ENCODE measurements at places on chromosomes 2 and 18. TPM values are rescaled to one million over a fixed set of nuclear protein-coding genes. Genes with fewer than 3 reads are reported as not detected.

Gene LRP1B
- total RNA-seq: not detected

Gene PTPRN
- 0.09 TPM for total RNA-seq

Gene DHX57
- total RNA-seq: 14.8 TPM

Gene SDC1
- 0.41 TPM for total RNA-seq

Gene C2orf66
- 0.53 TPM for total RNA-seq

Gene REG1B
- total RNA-seq: not detected

Gene NEUROD1
- not detected for total RNA-seq

Gene CNTNAP5
- total RNA-seq: not detected

Gene STARD6
- not detected for total RNA-seq

Gene SEMA4C
- total RNA-seq: 10.8 TPM

Gene MC2R
- total RNA-seq: not detected

Gene C2orf80
- total RNA-seq: not detected

Gene ANKRD53
- total RNA-seq: 0.60 TPM

Gene AFTPH
- 34.1 TPM for total RNA-seq

Gene CCDC141
- total RNA-seq: 6.1 TPM

Gene COLEC12
- total RNA-seq: not detected

Gene DOCK10
- total RNA-seq: 173 TPM

Gene CDH2
- total RNA-seq: 0.23 TPM

Gene CABYR
- 2.6 TPM for total RNA-seq

Gene GDF7
- total RNA-seq: not detected

Gene ATP6V1C2
- total RNA-seq: 0.41 TPM

Gene BZW1
- total RNA-seq: 492 TPM

Gene TSPYL6
- total RNA-seq: not detected

Gene SH3RF3
- 1.7 TPM for total RNA-seq

Gene TIA1
- 108 TPM for total RNA-seq

Gene EFHD1
- total RNA-seq: 2.4 TPM

Gene CRYGC
- total RNA-seq: not detected

Gene MYO7B
- total RNA-seq: 1.9 TPM

Gene POTEJ
- total RNA-seq: not detected

Gene GAL3ST2
- total RNA-seq: 1.1 TPM

Gene C2orf92
- 6.5 TPM for total RNA-seq

Gene PUM2
- total RNA-seq: 111 TPM

Gene COBLL1
- total RNA-seq: 0.04 TPM

Gene RAB27B
- 0.21 TPM for total RNA-seq

Gene MATN3
- not detected for total RNA-seq

Gene MEP1B
- 0.35 TPM for total RNA-seq

Gene KCNK3
- total RNA-seq: not detected

Gene CD226
- total RNA-seq: 42.4 TPM

Gene SKA1
- total RNA-seq: 55.4 TPM

Gene PXDN
- total RNA-seq: 0.32 TPM

Gene USP40
- 22.9 TPM for total RNA-seq

Gene IL36B
- not detected for total RNA-seq

Gene SCYGR5
- total RNA-seq: not detected

Gene CRYGD
- total RNA-seq: not detected

Gene NEB
- 0.31 TPM for total RNA-seq

Gene EVA1A
- not detected for total RNA-seq

Gene CD8B
- total RNA-seq: 1.3 TPM

Gene TMEM178A
- total RNA-seq: 0.86 TPM

Gene INPP5D
- 71.1 TPM for total RNA-seq

Gene GKN2
- total RNA-seq: not detected

Gene DTNA
- total RNA-seq: not detected

Measured in activated naive CD4-positive, alpha-beta T cell treated with anti-CD3 and anti-CD28 coated beads, Interleukin-2, amount 50 U/mL, for 72 hours (primary cell).